Activated CD4-positive, alpha-beta T cell treated with anti-CD3 and anti-CD28 coated beads for 1 hour (primary cell): ENCODE measurements at places on chromosomes 13 and 19.

GRCh38 chr13:47066226-47066625 is 169.4 kb upstream of the HTR2A start:
- DNase-seq: no peak

DNA sequence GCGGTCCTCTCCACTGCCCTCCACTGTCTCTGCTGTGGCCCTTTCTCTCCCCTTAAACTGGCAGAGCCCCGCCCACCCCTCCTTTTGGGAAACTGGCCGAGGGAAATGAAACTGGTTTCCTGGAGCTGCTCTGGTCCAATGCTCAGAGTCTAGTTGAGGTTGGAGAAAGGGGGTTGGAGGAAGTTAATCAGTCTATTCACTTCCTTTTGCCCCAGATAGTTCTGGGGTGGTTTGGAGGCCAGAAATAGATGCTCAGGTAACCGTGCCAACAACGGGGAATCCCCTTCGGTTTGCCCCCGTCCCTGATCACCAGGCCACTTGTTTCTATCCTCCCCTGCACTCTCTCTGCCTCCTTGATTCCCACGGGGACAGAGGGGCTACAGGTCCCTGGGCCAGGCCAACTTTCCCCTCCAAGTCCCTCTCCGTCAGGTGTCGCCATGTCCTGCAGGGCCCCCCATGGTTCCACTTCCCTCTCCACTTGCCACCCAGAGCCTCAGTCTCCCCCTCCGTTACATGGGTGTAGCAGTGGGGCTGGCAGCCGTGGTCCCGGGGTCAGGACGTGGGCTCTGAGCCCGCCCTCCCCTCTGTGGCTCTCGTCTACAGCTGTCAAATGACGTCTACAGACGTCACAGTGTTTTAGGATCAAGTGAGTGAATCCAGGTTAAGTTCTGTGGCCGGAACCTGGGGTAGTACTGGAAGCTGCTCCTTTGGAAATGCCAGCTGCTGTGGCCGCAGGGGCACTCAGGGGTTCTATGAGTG is at the start of gene IL4I1:
TSS of gene IL4I1 (minus strand) at position 25 of the 759 bp plus-strand sequence. CDS start 727 bp downstream, outside the sequence.
- peak; percentile 54 for DNase-seq

DNA sequence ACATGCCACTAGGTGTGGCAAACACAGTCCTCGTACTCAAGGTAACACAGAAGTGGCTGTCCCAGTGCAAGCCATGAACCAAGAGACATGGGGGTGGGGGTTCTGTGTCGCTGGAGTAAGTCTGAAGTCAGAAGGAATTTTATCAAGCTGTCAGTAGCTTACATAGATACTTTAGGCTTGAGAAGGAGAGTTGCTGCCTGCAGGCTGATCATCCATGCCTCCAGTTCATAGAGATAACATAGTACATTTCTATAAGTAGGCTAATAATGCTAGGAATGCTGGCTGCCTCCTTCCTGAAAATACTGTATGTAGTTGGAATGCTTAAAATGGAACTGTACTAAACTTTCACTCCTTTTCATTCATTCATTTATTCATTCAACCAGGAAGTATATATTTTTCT is 70.1 kb downstream of the CAB39L start:
- no peak for DNase-seq

DNA sequence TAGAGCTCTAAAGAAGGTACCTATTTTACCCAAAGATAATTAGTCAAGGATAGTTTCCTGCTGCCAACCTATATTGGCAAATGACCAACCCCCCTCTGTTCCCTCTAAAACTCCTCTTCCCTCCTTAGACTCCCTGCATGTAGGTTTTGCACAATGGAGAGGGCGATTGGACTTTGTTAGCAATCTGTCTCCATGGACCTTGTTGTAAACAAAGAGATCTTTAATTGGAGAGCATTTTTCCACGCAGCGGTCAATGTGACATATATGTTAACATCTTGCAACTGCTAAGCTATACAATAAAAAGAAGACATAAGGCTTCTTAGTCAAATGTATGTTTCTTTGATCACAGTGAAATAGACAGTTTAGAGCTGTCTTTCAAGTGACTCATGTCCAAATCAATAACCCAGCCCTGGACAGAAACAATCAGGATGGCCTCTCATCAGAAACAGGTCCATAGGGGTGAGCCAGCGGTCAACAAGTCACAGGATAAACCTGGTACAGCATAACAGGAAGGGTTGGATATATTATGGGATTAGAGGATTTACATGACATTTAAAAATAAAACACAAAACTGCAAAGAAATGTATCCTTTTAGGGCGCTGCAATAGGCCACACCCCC is 69.7 kb upstream of the UBL3 start:
- DNase-seq: no peak

GRCh38 chr19:38149661-38150061 is 74.4 kb downstream of the DPF1 start:
- no peak for DNase-seq

DNA sequence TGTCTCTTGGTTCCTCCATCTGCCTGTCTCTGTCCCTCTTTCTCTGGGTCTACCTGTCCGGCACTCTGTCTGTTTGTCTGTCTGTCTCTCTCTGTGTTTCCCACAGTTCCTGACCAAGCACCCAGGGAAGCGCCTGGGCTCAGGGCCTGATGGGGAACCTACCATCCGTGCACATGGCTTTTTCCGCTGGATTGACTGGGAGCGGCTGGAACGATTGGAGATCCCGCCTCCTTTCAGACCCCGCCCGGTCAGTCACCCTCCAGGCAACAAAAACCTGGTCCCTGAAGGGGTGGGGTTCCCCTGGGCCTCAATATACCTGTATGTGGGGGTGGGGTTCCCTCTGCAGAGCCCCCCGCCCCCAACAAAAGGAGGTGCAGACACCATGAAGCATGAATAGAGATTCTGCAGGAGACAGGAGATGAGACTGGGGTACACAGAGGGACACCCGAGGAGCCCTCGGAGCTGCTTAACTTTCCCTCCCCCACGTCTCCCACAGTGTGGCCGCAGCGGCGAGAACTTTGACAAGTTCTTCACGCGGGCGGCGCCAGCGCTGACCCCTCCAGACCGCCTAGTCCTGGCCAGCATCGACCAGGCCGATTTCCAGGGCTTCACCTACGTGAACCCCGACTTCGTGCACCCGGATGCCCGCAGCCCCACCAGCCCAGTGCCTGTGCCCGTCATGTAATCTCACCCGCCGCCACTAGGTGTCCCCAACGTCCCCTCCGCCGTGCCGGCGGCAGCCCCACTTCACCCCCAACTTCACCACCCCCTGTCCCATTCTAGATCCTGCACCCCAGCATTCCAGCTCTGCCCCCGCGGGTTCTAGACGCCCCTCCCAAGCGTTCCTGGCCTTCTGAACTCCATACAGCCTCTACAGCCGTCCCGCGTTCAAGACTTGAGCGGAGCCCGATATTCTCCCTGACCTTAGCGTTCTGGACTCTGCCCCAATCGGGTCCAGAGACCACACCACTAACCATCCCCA is 2.6 kb upstream of the CACNG7 start:
- peak; percentile 54 for DNase-seq
